Hepatocyte (in vitro differentiated cells): ENCODE measurements at places on chromosomes 3 and 15. TPM values are rescaled to one million over a fixed set of nuclear protein-coding genes. Genes with fewer than 3 reads are reported as not detected.
A peak's percentile ranks its signal among the peaks of the same experiment; 100 is the strongest.

DNA sequence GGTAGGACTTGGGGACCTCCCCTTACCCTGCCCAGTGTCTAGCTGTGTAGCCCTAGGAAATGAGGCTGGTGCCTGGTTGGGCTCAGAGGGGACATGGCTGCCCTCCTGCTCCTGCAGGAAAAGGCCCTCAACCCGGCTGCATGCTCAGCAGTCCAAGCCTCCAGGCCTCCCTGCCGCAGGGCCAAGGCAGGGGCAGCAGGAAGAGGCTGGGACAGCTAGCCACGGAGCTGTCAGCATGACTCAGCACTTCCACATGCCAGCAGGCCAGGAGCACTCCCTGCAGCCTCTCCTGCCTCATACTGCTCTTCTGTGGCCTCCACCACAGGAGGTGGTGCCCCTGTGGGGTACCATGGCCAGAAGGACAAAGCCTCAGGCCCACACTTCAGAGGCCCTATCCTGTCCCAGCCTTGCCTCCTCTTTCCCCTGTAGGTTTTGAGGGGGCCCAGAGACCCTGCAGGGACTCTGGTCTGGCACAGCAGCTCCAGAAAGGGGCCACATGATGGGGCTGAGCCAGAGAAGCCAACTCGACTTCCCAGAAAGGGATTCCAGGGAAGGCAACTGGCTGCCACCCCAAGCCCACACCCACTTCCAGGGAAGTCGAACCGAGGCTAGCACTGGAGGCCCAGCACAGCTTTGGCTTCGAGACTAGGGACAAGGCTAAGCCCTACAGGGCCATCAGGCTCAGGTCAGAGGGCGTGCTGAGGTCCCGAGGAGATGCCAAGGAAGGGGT lies 19.5 kb downstream of the TKT start:
- H3K36me3 ChIP-seq, result no peaks in the 10 kb centered on the region
- H3K4me1 ChIP-seq, result peaks cover 18% of the 10 kb centered on the region
- H3K27ac ChIP-seq, result peak overlapping the region; percentile 56

GRCh38 chr3:153339065-153339464 lies 177.0 kb downstream of the RAP2B start:
- H3K4me3 ChIP-seq, result no peak overlapping the region
- H3K4me1 ChIP-seq, result no peaks in the 10 kb centered on the region
- no peaks in the 10 kb centered on the region for H3K27me3 ChIP-seq
- DNase-seq, result no peak
- H3K36me3 ChIP-seq, result no peaks in the 10 kb centered on the region

- H3K4me3 ChIP-seq, result peak overlapping the region; percentile 11
- H3K4me1 ChIP-seq, result peaks cover 22% of the 10 kb centered on the region
- no peaks in the 10 kb centered on the region for H3K36me3 ChIP-seq
- no peaks in the 10 kb centered on the region for H3K27me3 ChIP-seq
- DNase-seq, result no peak
Measured at GRCh38 chr3:105865016-105865623, 3.7 kb downstream of the CBLB start.

- H3K27ac ChIP-seq, result peak overlapping the region; percentile 70
- H3K4me3 ChIP-seq, result no peak overlapping the region
- H3K4me1 ChIP-seq, result peaks cover 47% of the 10 kb centered on the region
- no peaks in the 10 kb centered on the region for H3K36me3 ChIP-seq
- no peaks in the 10 kb centered on the region for H3K27me3 ChIP-seq
Measured at GRCh38 chr15:66715181-66715624, 13.2 kb downstream of the SMAD6 start.

GRCh38 chr3:103393395-103394186 lies 958.8 kb downstream of the ZPLD1 start:
- no peak overlapping the region for H3K27ac ChIP-seq
- no peak overlapping the region for H3K4me3 ChIP-seq
- no peaks in the 10 kb centered on the region for H3K4me1 ChIP-seq
- H3K27me3 ChIP-seq, result no peaks in the 10 kb centered on the region
- DNase-seq, result no peak

The ZBBX gene
- 1.6 TPM in 1 of 2 replicates, not detected in the other for total RNA-seq

The ZNF502 gene
- total RNA-seq, result 1.8 and 3.3 TPM in 2 replicates

DNA sequence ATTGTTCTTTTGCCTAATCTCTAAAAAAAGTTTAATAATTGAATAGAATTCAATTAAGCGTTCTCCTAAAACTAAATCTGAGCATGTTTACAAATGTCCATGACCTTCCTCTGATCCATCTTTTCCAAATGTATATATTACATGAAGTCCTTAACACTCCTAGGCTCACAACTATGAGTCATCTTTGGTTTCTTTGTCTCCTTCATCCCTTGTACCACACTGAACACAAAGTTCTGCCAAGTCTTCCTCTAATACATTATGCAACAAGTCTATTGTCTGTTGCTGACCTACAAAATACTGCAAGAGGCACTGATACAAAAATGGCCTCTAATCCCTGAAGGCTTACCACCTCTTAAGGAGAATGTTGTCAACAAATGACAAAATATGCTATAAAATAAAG lies 550.2 kb downstream of the PYDC2 start:
- H3K27ac ChIP-seq, result no peak overlapping the region
- no peak for DNase-seq
- no peaks in the 10 kb centered on the region for H3K27me3 ChIP-seq

The ANKRD63 gene
- total RNA-seq, result 0.30 TPM in 1 of 2 replicates, not detected in the other

- DNase-seq, result no peak
- no peaks in the 10 kb centered on the region for H3K27me3 ChIP-seq
- no peak overlapping the region for H3K4me3 ChIP-seq
Measured at GRCh38 chr3:17038900-17039553, 154.3 kb downstream of the PLCL2 start.

- no peaks in the 10 kb centered on the region for H3K4me1 ChIP-seq
- H3K27me3 ChIP-seq, result no peaks in the 10 kb centered on the region
- no peak for DNase-seq
- H3K4me3 ChIP-seq, result no peak overlapping the region
Measured at GRCh38 chr15:101325263-101326025, 30.4 kb upstream of the SNRPA1 start.

GRCh38 chr15:40064231-40064894 lies 25.4 kb upstream of the SRP14 start:
- DNase-seq, result no peak
- H3K4me3 ChIP-seq, result no peak overlapping the region
- no peak overlapping the region for H3K27ac ChIP-seq
- no peaks in the 10 kb centered on the region for H3K36me3 ChIP-seq

DNA sequence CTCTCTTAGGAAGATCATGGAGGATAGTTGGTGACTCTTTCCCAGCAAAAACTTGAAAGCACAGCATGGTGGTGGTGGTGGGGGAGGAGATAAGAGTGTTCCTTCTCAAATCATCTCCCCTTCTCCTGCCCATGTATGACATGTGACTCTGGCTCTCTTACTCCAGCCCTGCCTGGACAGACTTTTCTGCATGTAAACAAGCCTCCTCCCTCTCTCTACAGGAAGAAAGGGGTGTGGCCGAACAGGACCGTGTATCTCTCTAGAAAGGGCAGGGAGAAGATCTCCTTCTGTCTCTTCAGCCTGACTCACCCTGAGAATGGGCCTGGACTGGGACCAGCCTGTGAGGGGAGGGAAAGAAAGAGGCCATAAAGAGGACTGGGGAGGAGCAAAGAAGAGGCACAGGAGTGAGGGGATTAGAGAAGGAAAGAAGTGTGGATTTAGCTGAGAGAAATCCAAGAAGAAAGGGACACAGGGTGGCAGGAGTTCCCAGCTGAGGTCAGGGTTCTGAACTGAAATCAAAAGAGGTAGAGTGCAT lies 1.5 kb downstream of the CELF6 start:
- peaks cover 6% of the 10 kb centered on the region for H3K27me3 ChIP-seq
- H3K36me3 ChIP-seq, result no peaks in the 10 kb centered on the region
- no peaks in the 10 kb centered on the region for H3K4me1 ChIP-seq
- H3K4me3 ChIP-seq, result no peak overlapping the region
- peak; percentile 4 for DNase-seq
- no peak overlapping the region for H3K27ac ChIP-seq

DNA sequence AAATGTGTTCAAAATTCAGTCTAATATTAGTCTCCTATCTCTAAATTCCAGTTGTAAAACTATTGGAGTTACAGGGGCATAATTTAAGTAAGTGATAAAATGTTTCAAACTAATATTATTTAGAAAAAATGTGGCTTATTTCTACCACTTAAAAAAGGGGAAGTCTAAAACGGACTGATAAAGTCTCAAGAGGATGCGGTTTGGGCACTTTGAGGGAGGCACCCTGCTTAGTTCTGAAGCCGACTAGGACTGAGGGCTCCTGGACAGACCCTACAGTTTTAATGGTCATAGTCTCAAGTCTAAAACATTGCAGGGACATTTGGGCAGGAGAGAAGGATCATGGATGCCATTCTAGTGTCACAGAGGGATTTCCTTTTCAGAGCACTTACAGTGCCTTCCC lies 566.3 kb downstream of the NR2F2 start:
- H3K36me3 ChIP-seq, result no peaks in the 10 kb centered on the region
- H3K27ac ChIP-seq, result no peak overlapping the region
- no peaks in the 10 kb centered on the region for H3K27me3 ChIP-seq
- H3K4me1 ChIP-seq, result no peaks in the 10 kb centered on the region
- DNase-seq, result no peak

DNA sequence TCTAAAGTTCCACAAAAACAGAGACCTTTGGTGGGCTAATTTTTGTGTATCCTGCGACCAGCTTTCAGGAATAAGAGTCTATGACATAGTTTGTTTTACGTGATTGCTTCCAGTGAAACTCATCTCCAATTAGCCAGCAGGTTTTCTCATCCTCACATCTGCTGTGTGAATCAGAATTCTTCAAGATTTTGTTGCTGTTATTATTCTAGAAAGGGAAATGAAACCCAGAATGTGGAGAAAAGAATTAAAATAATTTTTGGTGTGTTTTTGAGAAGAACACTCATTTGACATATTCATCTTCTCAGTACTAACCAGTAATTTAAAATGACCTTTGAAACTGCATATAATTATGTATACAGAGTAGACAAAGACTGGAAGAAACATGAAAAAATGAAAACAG lies 175.9 kb downstream of the USP13 start:
- no peak for DNase-seq
- H3K4me1 ChIP-seq, result no peaks in the 10 kb centered on the region
- H3K36me3 ChIP-seq, result no peaks in the 10 kb centered on the region
- H3K4me3 ChIP-seq, result no peak overlapping the region

- H3K36me3 ChIP-seq, result no peaks in the 10 kb centered on the region
- no peak for DNase-seq
- H3K27me3 ChIP-seq, result no peaks in the 10 kb centered on the region
- H3K4me3 ChIP-seq, result no peak overlapping the region
Measured at GRCh38 chr3:57779666-57780065, 23.6 kb downstream of the SLMAP start.

The KIF23 gene
- total RNA-seq, result 12.0 and 13.9 TPM in 2 replicates

DNA sequence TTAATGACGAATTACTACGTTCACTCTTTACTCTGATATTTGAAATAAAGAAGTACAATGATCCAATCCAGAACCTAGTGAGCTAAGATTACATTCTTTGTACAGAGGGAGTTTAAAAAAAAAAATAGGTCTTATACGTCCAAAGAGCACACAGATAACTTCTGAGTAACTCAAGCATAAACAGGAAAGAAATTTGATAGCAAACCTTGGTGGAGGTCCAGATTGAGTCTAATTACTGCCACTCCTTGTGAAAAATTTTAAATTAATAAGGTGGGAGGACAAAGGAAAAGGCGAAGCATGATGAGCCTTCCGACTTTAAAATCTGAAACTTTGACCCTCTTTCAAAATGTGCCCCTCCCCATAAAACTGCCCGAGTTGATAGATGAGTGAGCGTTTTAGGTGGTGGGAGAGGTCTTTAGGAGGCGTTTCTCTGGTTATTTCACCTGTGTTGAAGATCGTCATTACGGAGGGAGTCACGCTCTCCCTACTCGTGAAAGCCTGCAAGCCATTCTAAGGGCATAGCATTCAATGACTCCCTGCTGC lies 127.0 kb upstream of the ROBO2 start:
- no peaks in the 10 kb centered on the region for H3K27me3 ChIP-seq
- H3K36me3 ChIP-seq, result no peaks in the 10 kb centered on the region
- H3K4me3 ChIP-seq, result no peak overlapping the region
- no peak overlapping the region for H3K27ac ChIP-seq

The CYP19A1 gene
- 35.4 and 38.1 TPM in 2 replicates for total RNA-seq

DNA sequence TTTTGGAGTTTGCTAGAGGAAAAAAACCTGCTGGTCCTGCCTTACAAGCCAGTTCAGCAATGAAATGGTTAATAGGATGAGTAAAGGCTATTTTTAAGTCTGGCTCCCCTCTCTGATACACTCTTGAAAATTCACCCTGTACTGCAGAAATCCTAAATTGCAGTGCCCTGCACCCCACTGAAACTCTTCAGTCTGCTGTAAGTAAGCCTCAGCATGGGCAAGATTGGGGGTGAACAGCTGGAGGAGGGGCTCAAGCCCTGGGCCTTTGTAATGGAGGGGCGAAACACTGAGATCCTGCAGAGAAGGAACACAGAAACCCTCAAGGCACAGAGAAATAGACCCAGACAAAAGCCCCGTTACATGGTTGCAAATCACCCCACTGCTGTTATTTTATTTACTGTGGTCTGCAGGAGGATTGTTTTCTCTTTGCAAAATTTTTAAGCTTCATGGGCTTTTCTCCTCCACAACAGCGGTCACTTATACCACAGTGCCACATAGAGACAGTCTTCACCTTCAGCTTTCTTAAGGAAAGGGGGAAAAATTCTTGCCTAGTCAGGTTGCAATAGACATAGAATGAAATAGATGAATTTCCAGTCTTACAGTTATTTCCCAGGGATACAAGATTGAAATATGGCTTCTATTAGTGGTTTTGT lies 45.0 kb downstream of the SOX2 start:
- no peak overlapping the region for H3K4me3 ChIP-seq
- H3K27me3 ChIP-seq, result peaks cover 19% of the 10 kb centered on the region
- H3K4me1 ChIP-seq, result no peaks in the 10 kb centered on the region
- H3K27ac ChIP-seq, result no peak overlapping the region
- no peak for DNase-seq

DNA sequence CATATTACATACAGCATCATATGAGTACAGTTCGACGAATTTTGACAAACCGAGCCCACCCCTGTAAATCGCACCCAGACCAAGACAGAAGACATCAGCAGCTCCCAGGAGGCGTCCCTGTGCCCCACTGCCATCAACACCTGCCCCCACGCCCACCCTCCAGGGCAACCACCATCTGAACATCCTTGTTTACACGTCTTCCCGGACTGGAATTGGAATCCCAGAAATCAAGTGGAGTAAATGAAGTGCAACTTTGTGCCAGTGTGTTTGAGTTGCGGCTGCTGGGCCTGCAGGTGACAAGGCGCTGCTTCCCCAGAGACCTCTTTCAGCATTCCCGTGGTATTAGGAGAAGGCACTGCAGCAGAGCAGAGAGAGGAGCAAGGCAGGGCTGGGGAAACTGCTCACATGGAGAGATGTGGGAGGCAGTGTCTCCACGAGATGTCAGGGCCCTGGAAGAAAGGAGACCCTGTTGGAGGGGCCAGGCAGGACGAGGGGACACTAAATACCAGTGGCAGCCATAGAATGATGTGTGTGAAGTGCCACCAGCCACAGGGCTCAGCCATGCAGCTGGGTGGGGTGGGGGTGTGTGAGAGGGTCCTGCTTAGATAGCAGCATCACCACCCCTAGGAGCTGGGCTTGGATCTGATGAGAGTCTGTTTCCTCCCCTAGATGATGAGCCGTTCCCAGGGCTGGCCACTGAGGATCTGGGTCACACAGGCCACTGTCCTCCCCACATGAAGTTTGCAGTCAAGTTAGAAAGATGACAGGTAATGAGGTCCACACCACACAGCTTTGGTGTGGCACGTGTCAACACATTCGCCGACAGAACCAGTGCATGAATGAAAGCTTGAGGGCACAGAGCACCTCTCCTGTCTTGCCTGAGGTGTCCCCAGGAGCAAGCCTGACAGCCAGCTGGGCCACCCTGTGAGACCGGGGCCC lies 33.4 kb upstream of the PCSK6 start:
- H3K27me3 ChIP-seq, result no peaks in the 10 kb centered on the region
- no peak overlapping the region for H3K4me3 ChIP-seq
- no peak overlapping the region for H3K27ac ChIP-seq
- no peaks in the 10 kb centered on the region for H3K36me3 ChIP-seq
- DNase-seq, result no peak
- H3K4me1 ChIP-seq, result peaks cover 3% of the 10 kb centered on the region
